ENCODE measurements at places on chromosomes 12 and 14.
A peak's percentile ranks its signal among the peaks of the same experiment; 100 is the strongest.

GRCh38 chr14:104395941-104396681 is 183.5 kb upstream of the C14orf180 start:
- DNase-seq, result no peak

DNA sequence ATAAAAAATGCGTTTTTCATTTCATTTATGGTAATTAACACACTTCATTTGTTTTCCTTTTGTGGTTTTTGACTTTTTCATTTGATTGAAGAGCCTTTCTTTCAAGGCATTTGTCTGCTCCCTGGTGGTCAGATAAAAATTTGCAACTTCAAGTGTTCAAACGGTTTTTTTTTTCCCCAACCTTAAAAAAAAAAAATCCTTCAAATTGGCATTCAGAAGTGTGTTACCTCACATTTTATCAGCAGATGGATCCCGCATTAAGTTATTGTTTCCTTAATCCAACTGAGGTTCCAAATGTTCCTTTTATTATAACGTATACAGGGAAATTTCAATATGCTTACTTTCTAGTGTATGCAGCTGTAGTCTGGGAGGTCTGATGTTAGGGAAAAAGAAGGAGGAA is 47.2 kb downstream of the MYF5 start:
- peak; percentile 20 for DNase-seq

GRCh38 chr12:58681730-58682129 is 238.6 kb downstream of the LRIG3 start:
- DNase-seq, result no peak

DNA sequence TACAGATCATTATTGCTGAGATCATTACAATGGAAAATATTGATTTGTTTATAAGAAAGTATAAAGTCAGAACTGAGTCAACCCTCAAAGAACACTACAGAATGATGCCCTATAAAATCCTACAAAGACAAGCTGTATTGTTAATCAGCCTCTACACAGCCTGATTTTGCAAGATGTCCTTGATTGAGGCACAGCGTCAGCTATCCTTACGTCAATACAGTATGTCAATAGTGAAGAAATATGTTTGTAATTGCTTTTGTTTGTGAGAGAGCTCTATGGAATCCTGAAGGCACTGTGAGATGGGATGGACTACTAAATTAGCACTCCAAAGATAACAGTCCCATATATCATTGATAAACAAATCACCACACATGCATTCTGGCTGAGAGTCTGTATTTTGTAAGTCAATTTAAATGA is 70.7 kb downstream of the RASSF9 start:
- DNase-seq, result no peak

DNA sequence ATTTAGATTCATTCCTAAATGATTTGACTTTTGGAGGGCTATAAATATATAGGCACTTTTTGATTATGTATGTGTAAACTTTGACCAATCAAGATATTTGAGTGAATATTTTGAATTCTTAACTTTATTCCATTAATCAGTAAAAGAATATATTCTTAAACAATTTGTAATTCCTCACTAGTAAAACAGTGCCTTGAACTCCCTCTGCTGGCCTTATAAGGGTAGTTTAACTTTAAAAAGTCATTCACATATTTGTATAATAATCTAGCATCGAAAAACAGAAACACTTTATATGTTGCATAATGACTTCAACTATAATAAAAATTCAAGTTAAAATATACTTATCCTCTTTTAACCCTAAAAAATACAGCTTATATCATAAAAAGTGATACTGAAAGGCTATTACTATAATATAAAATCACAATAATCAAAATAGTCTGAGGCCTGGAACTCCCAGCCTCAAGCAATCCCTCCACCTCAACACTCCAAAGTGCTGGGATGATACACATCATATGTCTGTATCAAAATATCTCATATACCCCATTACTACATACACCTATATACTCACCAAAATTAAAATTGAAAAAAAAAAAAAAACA is 31.2 kb downstream of the CCDC59 start:
- DNase-seq, result peak; percentile 43

DNA sequence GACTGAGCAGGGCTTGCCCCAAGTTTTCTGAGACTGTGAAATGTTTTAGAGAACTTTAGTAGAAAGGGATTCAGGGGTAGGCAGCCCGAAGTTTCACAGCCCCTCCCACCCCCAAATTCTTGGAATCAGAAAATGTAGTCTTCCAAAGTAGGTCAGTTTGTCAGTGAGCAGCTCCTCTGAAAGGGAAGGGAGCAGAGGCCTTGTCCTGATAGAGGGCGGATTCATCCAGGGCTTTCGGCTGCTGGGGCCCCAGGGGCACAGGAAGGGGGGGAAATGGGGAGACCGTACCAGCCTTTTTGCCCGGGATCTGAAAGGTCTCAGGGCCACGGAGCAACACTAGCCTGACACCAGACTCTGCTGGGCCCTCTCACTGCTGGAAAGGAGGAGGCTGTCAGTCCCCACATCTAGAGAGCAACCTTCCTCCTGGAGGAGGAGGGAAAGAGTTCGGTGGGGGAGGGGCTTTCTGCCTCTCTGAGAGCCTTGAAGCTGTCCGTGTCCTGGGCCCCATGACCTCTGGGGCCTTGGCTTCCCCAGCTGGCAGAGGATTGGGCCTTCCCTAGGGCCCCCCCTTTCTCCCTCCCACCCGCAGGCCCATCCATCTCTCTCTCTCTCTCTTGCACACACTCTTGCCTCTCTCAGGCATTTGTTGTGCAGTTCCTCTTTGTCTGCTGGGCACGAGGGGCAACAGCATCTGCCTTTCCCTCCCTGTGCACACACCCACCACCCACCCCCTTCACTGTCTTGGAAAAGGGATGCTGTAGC is at the start of gene IKZF4:
Gene IKZF4 (plus strand): TSS at position 621 of the 762 bp plus-strand sequence. CDS start 451 bp downstream, outside the sequence.
- DNase-seq, result no peak

- DNase-seq, result no peak
Observed at GRCh38 chr12:11154400-11154925, 16.5 kb upstream of the SMIM10L1 start.

DNA sequence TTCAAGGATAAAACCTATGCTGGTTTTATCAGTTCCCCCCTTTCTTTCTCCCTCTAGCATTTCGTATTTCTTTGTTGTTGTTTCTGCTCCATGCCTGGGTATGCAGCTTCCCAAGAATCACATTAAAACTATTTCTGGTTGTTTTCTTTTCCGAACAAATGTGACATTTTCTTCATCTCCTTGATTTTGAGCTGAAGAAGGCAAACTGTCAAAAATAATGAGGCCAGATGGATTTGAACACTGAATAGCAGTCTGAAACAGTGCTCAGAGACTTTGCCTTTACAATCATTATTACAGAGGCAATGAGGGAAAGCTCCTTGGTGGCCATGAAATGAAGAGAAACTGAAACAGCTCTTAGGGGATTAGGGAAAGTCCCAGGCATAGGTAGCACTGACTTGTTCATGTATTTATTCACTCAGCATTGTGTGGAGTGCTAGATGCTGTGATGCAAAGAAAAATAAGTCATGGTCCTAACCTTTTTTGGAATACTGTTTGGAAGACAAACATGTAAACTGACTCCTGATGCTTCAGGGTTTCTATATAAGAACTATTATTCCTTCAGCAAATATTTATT is 319.5 kb downstream of the FUT8 start:
- DNase-seq, result no peak

- DNase-seq, result no peak
Observed at GRCh38 chr12:103139876-103140275, 182.4 kb downstream of the ASCL1 start.

DNA sequence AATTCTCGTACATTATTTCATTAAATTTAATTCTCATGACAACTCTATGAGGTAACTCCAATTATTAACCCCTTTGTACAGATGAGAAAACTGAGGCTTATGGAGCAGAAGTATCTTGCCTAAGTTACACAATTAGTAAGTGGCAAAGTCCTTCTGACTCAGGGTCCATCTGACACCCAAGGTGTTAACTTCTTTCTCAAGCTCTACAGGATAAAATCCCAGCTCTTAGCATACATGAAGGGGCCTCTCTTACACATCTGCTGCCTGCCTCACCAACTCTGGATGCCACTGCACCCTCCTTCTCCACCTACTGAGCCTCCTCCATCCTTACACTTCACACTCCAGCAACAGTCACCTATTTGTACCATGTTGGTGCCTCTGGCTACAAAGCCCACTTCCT is 4.3 kb upstream of the KRT72 start:
- DNase-seq, result no peak

Measured in GM03348 (cell line).